ENCODE measurements at places on chromosomes 16 and 17.
A peak's percentile ranks its signal among the peaks of the same experiment; 100 is the strongest.

GRCh38 chr16:69839798-69840409 lies 77.8 kb downstream of the WWP2 start:
- DNase-seq: no peak

DNA sequence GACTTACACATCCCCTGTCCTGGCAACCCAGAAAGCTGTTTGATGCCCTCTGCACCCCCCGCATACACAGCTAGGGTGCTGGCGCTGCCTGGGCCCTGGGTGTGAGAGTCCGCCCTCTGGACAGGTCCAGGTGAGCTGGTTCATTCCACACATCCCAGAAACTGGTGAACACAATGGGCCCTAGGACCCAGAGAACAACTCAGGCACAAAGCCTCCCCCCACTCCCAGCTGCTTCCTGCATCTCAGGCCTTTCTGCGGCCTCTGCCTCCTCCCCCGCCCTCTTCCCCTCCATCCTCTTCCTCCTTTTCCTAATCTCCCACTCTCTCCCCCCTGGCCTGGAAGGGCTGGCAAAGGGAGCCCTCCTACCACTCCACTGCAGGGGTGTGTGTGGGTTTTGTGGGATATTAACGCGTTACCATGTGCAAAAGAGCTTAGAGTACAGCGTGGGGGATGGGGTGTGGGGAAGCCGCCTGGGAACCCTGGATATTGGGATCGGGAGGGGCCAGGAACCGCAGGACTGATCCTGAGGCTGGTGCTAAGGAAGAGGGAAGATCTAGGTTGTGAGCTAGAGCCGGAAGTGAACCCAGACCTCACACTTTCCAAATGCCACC lies 1.6 kb upstream of the PPP1R9B start:
- peak; percentile 78 for DNase-seq

DNA sequence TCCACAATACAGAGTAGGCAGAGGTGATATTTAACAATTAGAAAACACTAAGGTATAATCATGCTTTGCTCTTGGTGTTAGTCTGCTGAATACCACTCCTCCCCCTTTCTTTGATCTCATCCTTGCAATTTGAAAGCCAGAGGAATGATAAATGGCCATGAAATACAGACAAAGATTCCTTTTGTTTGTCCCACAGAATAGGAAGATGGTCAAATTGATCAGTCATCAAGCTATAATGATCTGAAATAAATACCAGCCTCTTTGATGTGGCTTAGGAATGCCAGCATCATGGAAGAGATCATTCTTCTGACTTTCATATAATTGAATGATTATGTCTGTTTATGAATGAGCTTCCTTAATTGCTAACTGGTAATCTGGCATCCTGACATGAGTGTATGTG lies 1541.7 kb upstream of the CDH8 start:
- DNase-seq: no peak

DNA sequence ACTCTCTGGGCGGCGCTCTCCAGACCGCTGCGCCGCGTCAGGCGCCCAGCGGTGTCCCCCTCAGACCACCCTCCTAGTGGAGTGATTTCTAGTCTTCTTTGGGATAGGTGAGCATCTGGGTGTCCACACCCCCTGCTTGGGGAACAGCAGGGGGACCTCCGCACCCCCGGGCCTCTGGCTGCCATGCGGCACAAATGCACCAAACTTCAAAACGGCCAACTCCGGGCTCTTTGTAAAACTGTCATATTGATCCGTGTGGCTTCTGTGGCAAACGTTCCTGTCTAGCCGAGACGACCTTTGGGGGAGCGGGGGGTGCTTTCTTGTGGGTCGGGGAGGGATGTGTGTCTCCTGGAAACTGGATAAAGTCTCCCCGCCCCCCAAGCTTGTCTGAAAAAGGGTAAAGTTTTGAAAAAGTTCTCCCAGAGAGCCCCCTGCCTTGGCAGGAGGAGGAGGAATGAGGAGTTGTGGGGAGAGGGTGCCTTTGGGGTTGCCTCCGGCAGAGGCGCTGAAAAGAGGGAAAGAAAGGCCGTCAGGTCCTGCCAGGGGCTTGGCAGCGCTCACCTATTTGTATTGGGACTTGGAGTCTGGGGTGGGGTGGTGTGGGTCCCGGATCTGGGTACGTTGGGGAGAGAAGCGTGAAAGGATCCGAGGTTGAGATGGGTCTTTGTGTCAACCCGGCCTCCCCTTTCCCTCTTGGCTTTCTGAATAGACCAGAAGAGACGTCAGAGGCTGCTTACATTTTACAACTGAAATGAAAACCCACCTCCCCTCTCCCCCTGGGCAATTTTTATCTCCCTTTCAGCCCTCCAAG lies 2.2 kb upstream of the CHD3 start:
- no peak for DNase-seq

DNA sequence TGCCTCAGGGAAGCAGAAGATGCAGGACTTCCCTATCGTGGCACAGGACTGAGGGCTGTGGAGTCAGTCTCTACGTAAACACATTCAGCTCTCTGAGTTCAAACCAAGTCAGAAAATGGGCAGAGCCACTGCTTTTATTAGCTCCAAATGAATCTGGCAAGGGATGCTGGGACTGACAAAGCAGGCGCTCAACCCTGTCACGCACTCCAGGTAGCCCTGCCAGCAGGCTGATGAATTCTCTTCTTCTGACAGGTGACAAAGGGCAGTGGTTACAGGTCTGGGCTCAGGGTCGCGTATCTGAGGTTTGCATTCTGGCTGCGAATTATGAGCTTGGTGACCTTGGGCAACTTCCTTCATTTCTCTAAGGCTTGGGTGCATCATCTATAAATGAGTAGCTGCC lies 9.4 kb downstream of the RPH3AL start:
- DNase-seq: no peak

DNA sequence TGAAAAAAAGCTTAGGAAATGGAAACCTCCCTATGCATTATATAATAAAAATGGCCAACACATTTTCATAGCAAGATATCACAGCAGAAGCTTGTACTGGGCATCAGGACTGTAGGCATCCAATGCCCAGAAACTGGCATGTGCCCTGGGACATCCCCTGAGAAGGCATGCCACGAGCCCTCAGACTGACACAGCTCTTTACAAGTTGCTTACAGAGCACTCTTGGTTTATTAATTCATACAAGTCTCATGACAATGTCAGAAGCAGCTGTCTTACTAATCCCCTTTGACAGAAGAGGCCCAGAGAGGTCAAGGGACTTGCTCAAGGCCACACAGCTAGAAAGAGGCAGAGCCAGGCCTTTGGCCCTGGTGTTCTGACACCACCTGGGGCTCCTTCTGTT lies 5.6 kb upstream of the CCL2 start:
- DNase-seq: no peak

DNA sequence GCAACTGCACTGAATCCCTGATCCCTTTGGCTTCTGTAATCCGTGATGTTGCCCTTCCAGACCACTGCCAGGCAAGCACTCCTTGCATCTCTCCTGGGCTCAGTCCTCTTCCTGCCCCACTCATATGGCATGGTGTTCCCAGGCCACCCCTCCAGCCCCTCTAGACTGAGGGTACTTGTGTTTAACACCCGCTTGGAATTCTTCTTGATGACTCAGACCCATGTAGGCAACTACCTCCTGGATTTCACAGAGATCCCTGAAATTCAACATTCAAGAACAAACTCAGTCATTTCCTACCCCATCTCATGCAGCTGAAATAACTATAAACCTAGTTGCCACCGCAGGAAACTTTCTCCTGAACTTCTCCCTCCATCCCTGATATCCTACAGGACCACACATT lies 541.9 kb upstream of the CDH11 start:
- DNase-seq: no peak

GRCh38 chr16:75109732-75110243 lies 6.8 kb downstream of the LDHD start:
- DNase-seq: peak; percentile 16

- no peak for DNase-seq
Observed at GRCh38 chr16:17235147-17235815, 235.5 kb downstream of the XYLT1 start.

- DNase-seq: peak; percentile 95
Observed at GRCh38 chr17:51739245-51739886, 419.1 kb downstream of the CA10 start.

DNA sequence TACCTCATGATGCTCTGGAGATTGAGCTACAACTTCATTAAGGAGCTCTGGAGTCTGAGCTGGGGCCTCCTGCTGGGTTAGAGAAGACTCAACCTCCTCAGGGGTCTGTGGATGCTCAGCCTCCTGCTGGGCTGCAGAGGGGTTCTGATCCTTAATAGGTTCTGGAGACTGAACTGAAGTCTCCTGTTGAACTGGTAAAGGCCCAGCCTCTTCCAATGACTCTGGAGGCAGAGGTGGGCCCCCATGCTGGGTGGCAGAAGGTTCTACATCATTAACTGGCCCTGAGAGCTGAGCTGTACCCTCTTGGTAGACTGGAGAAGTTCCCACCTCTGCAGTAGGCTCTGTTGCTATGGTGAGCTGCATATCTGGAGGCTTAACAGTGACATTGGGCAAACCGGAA lies 48.1 kb upstream of the TMEM97 start:
- no peak for DNase-seq

- no peak for DNase-seq
Observed at GRCh38 chr16:85750827-85751697, at the start of gene C16orf74. TSS of gene C16orf74 (minus strand) at chr16:85751096. CDS start at chr16:85735217, 15,879 bp downstream.

GRCh38 chr17:14776791-14777190 lies 475.9 kb downstream of the HS3ST3B1 start:
- no peak for DNase-seq

DNA sequence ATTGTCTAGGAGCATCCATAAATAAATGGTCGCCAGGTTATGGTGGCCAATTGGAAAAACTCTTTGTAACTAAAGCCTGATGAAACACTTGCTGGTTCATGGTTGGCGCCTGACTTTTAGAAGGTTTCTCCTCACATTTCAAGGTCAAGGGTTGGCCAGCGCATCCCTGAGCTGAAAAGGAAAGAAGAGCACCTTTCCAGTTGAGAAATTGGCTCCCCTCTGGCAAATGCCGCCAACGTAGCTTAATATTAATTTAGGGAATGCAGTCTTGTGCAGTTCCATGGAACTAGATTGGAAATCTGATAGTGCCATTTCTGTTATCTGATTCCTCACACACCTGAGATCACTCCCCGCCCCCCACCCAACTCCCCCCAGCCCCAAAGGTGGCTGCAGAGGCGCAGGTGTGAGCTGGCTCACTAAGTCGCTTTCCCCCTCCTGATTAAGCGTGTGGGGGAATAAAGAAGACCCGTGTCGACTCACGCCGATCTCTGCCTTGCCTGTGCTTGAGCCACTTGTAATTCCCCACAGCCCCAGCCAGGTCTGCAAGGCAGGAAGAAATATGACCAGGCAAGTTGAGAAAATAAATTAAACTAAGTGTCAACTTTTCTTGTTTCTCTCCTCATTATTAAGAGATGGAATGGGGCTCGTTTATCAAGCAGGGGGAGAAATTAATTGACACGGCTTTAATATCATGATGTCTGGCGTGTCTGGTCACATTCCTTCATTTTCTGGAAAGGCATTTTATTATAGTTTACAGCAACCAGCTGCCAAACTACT lies 157.7 kb downstream of the CCDC182 start:
- DNase-seq: no peak

DNA sequence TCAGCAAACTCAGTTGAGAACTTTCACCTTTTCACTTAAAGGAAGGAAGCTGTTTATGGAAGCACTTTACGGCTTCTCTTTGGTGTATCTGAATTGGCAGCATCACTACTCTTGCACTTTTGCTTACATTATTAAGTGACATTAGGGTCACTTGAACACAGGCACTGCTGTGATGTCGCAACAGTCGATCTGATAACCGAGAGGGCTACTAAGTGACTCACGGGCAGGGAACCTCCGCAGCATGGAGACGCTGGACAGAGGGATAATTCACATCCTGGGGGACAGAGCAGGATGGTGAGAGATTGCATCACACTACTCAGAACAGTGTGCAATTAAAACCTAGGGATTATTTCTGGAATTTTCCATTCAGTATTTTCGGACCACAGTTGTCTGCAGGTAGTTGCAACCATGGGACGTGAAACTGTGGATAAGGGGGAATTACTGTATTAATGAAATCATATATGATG lies 56.5 kb downstream of the DNAH2 start:
- no peak for DNase-seq

- no peak for DNase-seq
Observed at GRCh38 chr17:21171309-21171922, 42.5 kb downstream of the TMEM11 start.

DNA sequence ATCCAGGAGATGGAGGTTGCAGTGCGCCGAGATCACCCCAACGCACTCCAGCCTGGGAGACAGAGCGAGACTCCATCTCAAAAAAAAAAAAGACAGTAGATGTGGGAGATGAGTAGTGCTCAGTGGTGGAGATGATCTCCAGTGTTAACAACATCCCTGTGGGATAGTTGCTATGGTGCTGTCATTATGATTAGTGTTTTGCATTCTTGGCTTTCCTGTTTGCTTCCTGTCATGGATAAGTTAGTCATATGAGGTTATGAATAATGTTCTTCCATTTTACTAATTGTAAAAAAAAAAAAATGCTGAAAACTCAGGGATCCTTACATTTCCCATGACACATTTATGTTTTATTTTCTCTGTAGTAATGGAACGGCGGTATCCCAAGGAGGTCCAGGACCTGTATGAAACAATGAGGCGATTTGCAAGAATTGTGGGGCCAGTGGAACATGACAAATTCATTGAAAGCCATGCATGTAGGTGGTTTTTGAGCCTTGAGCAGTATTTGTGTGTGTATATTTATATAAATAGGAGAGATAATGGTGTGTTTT lies 24.5 kb upstream of the DUSP14 start:
- no peak for DNase-seq

- DNase-seq: no peak
Observed at GRCh38 chr16:7534749-7535148, 202.1 kb downstream of the RBFOX1 start.

- DNase-seq: no peak
Observed at GRCh38 chr17:65523853-65524664, 37.4 kb downstream of the AXIN2 start.

GRCh38 chr16:4450931-4451519 lies 23.4 kb downstream of the NMRAL1 start:
- DNase-seq: peak; percentile 23

- DNase-seq: no peak
Observed at GRCh38 chr17:57943645-57944044, 11.6 kb downstream of the CUEDC1 start.

GRCh38 chr17:40555296-40556190 lies 9.7 kb downstream of the CCR7 start:
- DNase-seq: no peak

GRCh38 chr17:73155410-73156165 lies 9.2 kb upstream of the SSTR2 start:
- DNase-seq: peak; percentile 100

GRCh38 chr16:285146-286055 lies 2.4 kb downstream of the PDIA2 start:
- no peak for DNase-seq

- no peak for DNase-seq
Observed at GRCh38 chr16:57997176-57997527, 3.3 kb downstream of the ZNF319 start.

DNA sequence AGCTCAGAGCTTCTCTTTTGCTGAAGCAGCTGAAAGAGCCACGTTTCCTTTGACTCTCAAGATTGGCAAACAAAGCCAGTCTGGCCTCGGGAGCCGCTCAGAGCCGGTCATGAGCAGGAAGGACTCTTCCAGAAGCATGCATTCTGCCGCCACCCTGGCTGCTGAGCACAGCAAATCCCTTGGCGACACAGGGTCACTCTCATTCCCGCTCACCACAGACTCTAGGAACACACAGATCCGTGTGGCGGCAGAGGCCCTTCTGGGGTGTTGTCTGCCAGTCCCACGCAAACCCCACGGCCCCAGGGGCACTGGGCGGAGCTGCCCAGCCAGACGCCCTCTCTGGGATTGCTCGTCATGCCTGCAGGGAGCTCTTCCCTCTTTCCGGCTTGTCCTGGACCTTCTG lies 157.0 kb downstream of the C16orf95 start:
- no peak for DNase-seq

- DNase-seq: no peak
Observed at GRCh38 chr17:3558603-3559269, 1.1 kb upstream of the TRPV3 start.

GRCh38 chr16:81551821-81552304 lies 107.3 kb downstream of the CMIP start:
- DNase-seq: no peak

Data from NCI-H524 treated with DMSO at 0.1 percent for 48 hours (cell line).